Sciatic nerve (tissue), 2 donors: ENCODE measurements at places on chromosomes 1 and 21. TPM values are rescaled to one million over a fixed set of nuclear protein-coding genes. Genes with fewer than 3 reads are reported as not detected.
A peak's percentile ranks its signal among the peaks of the same experiment; 100 is the strongest.

Gene MTARC1
- 28.6 TPM for total RNA-seq

Gene TNFSF4
- 1.7 TPM for total RNA-seq

Gene NUP210L
- total RNA-seq, result 0.18 TPM

Gene SLC35F3
- not detected for total RNA-seq

Gene BCL10
- total RNA-seq, result 17.8 TPM

Gene ALX3
- total RNA-seq, result not detected

Gene RIPPLY3
- not detected for total RNA-seq

Gene SPRR2G
- total RNA-seq, result not detected

Gene DNASE2B
- not detected for total RNA-seq

DNA sequence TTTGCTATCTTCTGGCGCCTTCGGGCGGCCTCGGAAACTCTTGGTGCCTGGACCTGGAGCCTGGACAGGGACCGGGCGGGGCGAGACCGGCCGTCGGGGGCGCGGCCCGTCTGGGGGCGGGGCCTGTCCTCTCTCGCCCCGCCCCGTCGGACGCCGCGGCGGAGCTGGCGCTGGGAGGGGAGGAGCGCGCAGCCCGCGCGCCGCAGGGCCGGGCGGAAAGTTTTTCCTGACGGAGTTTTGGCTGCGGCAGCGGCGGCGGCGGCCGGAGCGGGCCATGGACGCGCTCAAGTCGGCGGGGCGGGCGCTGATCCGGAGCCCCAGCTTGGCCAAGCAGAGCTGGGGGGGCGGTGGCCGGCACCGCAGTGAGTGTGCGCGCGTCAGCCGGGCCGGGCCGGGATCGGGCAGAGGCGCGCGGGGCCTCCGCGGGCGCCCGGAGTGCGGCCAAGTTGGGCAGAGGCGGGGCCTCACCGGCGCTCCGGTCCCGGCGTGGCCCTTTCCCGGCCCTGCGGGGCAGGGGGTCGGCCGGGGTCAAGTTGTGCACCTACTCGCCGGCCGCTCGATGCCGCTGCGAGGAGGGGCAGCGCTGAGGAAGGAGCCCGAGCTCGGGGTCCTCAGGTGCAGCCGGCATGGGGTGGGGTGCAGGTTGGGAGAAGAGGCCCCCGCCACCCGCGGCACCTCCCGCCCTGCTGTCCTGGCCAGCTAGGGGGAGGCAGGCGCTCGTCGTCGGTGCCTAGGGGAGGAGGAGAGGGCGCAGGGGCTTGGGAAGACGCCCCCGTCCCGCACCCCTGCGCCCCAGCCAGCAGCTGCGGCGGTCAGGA is at the start of gene LDLRAP1:
LDLRAP1 (plus strand) TSS at position 182 of the 818 bp plus-strand sequence; CDS start at position 275, 93 bp downstream.
- peak; percentile 85 for DNase-seq

DNA sequence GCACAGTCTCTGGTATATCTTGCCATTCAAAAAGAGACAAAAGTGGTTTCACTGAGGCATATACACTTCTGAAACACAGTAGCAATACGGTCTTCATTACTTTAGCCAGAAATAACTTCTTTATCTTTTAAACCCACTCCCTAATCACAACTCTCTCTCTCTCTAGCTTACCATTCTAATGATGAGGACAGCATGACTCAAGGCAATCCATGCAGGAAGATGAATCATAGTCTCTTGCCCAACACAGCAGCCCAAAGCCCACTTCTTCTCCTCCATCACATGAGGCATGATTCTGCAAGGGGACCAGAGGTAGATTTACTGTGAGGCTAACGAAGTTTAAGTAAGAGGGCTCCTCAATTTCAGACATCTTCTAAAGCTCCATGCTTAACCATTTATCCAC is 285.0 kb upstream of the NR5A2 start:
- DNase-seq, result no peak

DNA sequence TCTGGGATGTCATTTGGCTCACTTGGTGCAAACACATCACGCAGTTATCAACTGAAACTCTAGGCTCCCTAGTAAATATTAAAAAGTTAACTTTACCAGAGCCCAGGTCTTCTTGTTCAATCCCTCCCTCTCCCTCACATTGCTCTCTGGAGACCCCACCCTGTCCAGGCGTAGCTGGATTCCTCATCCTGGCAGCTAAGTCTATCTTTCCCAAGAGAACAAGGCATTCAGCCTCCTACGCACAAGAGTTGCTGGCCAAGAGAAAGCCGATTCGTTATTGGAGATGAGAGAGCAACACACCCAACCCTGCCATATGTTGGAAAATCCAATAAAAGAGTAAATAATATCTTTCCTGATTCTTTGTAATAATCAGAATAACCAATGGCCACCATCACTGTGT is 117.9 kb downstream of the SLC30A10 start:
- DNase-seq, result no peak

GRCh38 chr1:247557926-247558674 is 9.2 kb downstream of the GCSAML start:
- no peak for DNase-seq

DNA sequence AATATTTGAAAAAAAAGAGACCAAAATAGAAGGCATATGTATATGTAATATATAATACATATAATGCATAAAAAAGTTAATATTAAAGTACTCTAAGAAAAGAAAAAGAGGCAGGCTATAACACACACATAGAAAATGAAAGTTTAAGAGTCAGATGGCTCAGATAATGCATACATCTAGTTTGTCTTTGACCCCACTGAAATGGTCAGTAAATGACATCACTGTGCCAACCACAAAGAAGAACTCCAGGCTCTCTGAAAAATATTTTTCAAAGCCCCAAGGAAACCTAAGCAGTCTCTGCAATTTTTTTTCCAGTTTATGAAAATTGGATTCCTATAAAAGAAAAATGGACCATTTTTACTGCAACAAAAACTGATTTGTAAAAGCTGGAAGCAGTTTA is 55.4 kb upstream of the SCYL3 start:
- DNase-seq, result no peak

- DNase-seq, result no peak
These were observed 25.0 kb downstream of the LRRN2 start for GRCh38 chr1:204660509-204660908.

DNA sequence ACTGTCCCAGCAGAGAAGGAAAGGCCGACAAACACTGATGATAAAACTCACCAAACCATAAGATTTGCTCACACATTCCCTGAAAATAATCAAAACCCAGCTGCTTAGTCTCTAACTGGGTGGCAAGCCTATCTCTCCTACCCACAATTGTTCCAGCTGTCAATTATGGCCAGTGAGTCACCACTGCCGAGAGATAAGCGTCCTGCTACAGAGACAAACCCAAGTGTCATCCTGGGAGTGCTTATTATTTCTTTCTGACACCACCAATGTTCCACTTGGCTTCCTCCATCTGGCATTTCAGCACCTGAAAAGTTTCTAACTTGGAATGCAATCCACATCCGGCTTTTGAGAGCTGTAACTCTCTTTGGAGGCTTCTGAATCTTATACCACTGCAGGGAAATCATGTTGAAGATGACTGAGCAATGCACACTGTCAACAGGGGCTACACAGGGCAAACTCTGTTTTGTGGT is 51.5 kb upstream of the VAV3 start:
- no peak for DNase-seq

DNA sequence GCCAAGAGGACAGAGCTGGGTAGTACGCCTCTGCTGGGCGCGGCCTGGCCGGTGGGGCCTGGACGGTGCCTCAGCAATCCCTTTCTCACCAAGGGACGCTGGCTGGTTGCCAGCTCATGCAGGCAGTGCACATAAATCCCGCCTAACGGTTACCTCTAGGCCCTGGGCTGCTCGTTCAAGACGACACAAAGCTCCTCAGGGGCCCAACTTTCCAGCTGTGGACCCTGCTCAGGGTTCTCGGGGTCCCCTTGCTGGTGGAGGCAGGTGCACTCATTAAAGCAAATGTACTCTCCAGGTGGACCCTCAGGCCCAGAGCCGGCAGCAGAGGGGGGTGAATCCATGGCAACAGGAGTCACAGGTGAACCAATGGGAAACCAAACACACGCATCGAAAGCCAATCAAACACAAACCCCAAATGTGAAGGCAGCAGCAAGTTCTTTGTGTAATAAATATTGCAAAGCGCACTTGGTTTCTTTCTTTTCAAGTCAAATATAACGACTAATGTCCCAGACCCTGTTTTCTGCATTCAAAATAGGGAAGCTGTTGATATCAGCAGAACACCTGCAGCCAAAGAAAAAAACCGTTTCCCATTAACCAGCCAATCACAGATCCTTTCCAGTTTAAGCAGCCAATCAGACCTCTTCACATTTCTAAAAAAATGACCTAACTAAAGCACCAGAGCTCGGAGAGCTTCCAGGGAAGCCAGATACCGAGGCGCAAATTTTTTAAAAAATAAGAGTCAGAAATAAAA is 26.1 kb upstream of the CLSTN1 start:
- no peak for DNase-seq

GRCh38 chr1:5286244-5286643 is 631.8 kb downstream of the AJAP1 start:
- no peak for DNase-seq

DNA sequence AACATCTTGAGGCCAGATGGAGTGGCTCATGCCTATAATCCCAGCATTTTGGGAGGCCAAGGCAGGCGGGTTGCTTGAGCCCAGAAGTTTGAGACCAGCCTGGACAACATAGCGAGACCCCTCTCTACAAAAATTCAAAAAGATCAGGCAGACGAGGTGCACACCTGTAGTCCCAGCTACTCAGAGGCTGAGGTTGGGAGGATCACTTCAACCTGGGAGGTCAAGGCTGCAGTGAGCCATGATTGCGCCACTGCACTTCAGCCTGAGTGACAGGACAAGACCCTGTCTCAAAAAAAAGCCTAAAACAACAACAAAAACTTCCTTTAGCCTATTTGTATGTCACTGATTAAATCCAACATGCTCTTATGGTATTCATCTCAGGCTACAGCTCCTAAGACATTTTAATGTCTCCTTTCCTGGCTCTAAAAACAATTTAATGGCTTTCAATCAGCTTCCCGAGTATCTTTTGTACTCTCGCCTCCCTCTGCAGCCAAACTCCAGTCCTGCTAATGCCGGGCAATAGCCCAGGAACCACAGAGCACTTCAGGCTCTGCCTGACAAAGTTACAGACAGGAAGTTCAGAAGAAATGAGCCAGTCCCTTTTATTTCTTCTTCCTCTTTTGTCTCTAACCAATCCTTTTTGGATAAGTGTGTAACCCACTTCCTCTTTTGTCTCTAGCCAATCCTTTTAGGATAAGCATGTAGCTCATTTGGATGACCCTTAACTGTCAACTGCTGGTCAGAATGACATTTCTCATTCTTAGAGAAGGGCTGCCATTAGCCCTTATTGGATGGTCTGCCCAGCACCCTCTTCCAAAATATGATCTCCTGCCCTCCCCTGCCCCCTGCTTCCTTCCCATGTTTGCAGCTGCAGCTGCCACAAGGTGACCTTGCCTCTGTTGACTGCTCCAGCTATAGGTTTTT is 6.6 kb upstream of the DOP1B start:
- DNase-seq, result no peak

DNA sequence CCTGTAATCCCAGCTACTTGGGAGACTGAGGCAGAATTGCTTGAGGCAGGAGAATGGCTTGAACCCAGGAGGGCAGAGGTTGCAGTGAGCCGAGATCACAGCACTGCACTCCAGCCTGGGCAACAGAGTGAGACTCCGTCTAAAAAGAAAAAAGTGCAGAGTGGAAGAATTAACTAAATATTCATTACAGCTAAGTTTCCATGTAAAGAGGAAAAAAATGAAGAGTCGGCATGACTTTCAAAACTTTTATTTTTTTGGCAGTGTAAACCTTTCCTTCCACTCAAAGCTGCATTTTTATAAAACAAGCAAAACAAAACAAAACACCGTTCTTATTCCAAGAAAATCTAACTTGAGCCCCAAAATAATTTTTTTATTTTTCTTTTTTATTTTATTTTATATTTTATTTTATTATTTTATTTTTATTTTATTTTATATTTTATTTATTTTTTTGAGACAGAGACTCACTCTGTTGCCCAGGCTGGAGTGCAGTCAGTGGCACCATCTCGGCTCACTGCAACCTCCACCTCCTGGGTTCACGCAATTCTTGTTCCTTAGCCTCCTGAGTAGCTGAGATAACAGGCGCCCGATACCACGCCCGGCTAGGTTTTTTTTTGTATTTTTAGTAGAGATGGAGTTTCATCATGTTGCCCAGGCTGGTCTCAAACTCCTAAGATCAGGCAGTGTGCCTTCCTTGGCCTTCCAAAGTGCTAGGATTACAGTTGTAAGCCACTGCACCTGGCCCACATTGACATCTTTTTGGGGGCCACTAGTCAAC is 62.9 kb downstream of the PACC1 start:
- no peak for DNase-seq

DNA sequence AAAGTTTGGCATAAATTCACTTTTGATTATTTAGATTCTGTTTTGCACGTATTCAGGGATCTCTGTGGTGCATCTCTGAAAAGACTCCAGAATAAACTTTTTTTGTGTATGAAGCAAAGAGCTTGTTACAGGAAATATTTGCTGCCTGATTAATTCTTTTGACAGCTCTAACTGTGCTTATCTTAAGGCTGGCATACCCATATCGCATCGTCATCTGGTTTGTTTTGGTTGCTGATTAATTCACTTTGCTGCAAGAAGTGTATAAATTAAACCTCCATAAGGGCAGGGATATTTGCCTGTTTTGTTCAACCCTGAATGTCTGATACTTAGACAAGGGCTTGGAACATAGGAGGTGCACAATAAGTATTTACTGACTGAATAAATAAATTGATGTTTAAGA is 17.5 kb upstream of the DUSP10 start:
- DNase-seq, result no peak

DNA sequence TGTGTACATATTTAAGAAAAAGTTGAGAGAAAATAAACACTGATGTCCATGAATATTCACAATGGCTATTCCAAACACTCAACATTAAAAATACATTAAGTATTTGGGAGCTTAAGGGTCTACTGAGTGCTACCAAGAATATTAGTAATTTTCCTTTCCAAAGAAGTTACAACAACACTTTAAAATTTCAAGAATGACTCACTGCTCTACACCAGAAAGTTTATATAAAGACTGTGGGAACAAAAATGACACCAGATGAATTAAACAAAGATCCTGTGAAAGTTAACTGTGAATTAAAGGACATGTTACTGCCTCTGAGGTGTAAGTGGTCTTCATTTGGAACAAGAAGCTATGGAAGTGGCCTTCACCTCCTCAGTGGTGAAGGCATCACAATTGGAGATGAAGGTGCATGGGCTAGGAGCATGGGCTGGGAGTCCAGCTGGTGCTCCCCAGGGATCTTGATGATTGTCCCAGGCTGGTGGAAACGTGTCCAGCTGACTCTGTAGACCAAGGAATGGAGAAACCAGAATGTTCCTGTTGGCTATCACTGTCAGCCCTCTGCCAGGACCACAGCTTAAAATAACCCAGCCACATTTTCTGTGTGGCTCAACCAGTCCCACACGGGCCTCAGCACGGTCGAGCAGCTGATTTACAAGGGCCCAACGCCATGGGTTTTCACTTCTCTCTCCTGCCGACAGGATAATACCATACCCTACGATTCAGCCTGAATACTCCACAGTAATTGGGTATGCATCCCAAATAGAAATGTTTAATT is 28.8 kb downstream of the TAF5L start:
- DNase-seq, result no peak
